D721Med (cell line): ENCODE measurements at places on chromosomes 11 and 22.
A peak's percentile ranks its signal among the peaks of the same experiment; 100 is the strongest.

DNA sequence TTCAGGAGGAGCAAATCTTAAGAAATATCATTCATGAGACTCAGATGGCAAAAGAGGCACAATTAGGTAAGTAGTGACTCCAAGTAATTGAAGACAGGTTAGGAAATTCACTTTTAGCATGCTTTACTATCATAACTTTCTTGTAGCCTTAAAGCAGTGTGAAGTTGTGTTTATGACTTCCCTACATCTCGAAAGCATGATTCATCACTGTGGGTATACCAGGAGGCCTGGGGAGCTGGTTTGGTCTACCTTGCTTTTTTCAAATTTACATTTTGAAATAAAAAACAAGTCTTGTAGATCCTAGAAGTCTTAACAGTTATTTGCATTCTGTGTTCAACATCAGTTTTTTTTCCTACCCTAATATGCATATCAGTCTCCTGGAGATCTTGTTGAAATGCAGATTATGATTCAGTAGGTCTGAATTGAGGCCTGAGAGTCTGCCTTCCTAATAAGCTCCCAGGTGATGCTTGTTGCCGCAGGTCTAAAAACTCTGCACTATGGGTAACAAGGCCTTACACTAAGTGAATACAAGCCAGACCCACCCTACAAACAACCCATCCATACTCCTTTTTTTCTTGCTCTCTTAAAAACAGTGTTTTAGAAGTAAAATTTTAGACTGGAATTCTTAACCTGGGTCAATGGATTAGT, 41.4 kb downstream of the TTC17 start:
- DNase-seq, result no peak

DNA sequence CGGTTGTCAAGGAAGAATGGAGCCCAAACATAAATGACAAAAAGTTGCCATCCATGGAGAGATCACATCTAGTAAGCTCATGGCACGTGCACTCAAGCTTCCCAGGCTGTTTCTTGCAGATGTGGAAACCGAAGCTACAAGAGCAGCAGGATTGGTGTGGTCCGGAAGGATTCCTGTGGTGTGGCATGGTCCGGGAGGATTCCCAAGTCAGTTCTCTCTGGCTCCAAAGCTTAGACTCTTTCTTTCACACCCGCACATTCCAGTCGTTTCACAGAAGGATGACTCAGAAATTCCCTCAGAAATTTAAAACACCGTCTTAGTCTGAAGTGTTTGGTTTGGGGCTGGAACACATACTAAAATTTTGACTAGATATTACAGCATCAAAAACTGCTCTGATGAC, 78.0 kb upstream of the DRD2 start:
- no peak for DNase-seq

DNA sequence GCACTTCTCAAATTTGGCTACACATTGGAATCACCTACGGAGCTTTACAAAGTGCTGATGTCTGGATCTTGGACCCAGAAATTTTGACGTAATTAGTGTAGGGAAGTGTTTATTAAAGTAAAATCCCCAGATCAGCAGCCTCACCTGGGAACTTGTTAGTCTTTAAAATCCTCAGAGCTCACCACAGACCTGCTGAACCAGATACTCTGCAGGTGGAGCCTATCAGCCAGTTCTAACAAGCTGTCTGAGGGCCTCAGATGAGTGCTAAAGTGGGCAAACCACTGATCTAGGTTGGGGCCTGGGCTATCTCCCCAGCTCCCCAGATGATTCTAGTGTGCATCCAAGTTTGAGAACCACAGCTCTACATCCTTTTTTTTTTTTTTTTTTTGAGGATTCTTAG, 436.0 kb downstream of the ETS1 start:
- no peak for DNase-seq

GRCh38 chr11:118694771-118695170, 15.3 kb upstream of the TREH start:
- no peak for DNase-seq

- no peak for DNase-seq
Observed at GRCh38 chr11:88623531-88623930, 286.0 kb upstream of the CTSC start.

- DNase-seq, result no peak
Observed at GRCh38 chr22:36017651-36018091, 11.0 kb downstream of the RBFOX2 start.

GRCh38 chr22:30731658-30732057, 37.0 kb downstream of the OSBP2 start:
- DNase-seq, result no peak

DNA sequence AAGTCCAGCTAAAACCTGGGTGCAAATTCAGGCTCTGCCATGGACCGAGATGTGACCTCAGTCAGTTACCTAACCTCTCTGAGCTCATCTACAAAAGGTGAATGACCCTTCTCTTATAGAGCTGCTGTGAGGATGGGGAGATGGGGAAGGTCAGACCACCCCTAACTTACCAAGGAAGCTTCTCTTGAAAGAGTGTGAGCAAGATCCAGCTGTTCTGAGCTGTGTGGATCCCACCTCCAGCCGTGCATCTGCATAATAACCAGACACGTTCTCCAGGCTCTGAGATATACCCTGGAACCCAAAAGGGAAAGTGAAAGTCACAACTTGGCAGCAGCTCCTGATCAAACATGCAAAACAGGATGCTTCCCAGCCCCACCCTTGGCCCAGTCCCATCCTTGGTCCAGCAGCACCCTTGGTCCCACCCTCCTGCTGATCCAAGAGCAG, at the start of gene APOL3:
Gene APOL3 (minus strand): TSS at position 257 of the 444 bp plus-strand sequence. CDS start 11,700 bp downstream, outside the sequence.
- no peak for DNase-seq

- no peak for DNase-seq
Observed at GRCh38 chr22:48104102-48104738, 1341.8 kb downstream of the TBC1D22A start.

DNA sequence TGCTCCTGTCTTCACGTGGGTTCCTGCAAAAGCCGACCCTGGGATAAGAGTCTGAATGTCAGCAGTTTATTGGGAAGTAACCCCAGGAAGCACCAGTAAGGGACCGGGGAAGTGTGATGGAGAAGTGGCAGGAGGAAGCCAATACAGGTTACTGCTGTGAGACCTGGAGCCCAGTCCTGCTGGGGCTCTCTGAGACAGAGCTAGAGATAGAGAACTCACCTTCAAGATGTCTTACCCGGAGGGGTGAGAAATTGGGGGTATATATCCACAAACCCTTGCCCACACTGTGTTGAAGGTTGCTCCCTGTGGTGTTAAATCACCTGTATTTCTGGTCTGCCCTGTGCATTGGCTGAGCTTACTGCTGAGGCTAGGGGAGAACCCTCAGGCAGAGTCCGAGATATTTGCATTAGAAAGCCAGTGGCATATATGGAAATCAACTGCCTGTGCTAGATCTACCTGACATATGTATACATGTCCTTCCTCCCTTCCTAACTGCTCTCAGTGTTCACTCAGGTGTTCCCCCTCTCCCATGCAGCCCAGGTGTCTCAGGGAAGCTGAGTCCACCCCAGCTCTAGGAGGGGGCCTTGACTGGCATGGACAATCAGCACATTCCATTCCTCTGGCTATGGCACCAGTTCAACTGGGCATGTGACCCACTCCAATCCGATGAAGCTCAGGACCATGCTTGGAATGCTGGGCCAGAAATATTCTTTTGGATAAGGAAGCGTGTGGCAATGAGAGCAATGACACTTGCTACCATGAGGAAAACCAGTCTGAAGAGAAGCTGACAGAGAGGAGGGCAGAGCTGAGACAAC, 6.8 kb upstream of the MICAL2 start:
- no peak for DNase-seq

DNA sequence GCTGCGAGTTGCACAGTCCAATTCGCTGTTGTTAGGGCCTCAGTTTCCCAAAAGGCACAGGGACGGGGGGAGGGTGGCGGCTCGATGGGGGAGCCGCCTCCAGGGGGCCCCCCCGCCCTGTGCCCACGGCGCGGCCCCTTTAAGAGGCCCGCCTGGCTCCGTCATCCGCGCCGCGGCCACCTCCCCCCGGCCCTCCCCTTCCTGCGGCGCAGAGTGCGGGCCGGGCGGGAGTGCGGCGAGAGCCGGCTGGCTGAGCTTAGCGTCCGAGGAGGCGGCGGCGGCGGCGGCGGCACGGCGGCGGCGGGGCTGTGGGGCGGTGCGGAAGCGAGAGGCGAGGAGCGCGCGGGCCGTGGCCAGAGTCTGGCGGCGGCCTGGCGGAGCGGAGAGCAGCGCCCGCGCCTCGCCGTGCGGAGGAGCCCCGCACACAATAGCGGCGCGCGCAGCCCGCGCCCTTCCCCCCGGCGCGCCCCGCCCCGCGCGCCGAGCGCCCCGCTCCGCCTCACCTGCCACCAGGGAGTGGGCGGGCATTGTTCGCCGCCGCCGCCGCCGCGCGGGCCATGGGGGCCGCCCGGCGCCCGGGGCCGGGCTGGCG, at the start of gene BCR:
Gene BCR (plus strand): TSS at position 209 of the 592 bp plus-strand sequence. CDS start 452 bp downstream, outside the sequence.
- peak; percentile 90 for DNase-seq

DNA sequence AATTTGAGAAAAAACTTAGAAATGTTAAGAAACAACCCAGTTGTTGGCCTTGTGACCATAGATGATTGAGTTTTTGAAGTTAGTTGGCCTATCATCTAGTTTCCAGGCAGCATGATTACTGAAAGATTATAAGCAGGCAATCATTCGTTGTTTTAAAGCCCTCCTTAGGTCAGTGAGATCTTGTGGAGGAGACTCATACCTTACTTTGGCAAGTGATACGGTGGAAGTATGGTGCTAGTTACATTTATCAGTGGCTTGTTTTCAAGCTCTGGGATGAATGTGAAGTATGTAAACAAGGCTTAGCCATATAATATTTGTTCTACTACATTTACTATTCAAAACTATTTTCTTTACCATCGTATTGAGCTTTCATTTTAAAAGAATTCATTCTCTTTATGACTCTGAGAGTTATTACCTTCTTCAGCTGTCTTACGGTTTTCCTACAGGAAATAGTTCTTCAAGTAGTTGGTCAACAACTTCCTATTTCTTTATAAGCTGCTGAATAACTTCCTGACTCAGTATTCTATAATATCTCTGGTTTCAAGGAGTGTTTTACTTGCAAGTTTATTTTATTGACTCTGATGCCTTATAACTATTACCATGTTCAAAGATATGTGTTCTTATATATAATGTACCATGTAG, 7.3 kb downstream of the YAP1 start:
- no peak for DNase-seq

DNA sequence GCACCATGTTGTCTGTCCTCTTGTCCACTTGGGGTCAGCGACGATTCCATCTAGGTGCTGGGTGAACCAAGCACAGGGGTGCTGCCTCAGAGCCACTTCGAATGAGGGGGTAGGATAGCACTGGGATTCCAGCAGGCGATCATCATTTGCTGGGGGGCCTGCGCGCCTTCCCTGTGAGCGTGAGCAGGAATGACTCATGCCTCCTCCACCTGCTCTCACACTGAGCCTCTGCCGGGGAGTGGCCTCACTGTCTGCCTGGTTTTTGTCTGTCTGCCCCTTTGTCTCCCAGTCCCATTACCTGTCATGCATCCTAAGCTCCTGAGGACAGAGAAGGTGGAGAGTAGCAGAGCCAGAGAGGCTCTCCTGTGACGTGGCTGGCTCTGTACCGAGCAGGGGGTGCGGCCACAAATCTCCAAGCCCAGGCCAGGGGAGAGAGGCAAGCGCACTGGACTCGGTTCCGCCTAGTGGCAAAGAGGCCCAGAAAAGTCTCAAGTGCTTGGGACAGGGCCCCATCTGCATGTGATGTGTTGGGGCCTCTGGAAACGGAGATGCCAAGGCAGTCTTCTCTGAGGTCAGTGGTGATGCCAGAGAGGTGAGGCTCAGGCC, 30.8 kb downstream of the RSPH14 start:
- DNase-seq, result no peak

DNA sequence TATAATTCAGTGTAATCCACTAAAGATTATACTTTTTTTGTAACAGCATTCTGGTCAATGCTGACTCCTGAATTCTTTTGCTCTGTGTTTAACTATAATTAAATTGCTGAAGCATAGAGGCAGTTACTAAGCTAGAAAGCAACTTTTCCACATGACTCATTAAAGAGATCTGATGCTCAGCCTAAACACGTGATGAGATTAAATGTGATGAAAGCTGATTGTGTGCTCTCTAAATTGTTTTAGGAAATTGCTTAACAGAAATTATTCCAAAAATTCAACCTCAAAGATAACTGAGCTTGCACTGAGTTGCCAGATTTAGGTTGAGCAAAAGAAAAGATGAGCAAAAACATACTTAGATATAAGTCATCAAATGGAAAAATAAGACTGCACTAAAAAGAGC, 1033.6 kb downstream of the FAM181B start:
- no peak for DNase-seq

- no peak for DNase-seq
Observed at GRCh38 chr11:65915101-65915820, 3.6 kb downstream of the C11orf68 start.

- DNase-seq, result no peak
Observed at GRCh38 chr11:57483562-57483918, 23.2 kb downstream of the RTN4RL2 start.

DNA sequence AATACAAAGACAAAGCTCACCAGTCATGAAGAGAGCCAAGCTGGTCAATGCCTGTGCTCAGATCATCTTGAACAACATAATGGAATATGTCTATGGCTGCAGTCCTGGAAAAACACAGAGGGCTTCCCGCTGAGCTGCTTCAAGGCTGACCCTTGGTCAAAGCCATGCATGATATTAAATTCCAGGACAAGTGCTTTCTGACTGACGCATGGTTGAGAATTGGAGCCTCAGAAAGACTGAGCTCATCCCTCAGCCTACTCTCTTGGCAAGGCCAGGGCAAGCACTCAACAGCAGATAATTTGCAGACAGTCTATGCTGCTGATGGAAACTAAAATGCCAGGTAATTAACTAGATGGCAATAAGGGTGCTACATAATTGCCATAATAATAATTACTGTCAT, 89.2 kb downstream of the GALNT18 start:
- no peak for DNase-seq

DNA sequence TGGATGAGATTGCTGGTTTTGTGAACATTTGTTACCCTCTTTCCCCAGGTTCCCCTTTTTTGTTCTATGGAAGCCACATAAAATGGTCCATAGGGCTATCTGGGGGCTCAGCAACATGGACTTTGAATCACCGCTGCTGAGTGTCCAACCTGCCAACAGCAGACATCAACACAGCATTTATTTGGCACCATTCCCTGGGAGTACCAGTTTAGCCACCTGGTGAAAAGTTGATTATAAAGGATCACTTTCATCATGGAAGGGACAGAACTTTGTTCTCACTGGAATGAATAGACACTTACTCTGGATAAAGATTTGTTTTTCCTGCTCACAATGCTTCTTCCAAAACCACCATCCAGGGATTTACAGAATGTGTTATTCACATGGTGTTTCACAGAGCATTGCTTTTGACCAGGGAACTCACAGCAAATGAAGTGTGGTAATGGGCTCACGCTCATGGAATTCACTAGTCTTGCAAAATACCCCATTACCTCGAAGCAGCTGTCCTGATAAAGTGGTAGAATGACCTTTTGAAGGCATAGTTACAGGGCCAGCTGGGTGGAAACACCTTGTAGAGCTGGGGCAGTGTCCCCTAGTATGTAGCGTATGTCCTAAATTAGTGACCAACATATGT, 43.9 kb downstream of the ADM start:
- DNase-seq, result no peak

GRCh38 chr22:50625131-50625567, 2.8 kb downstream of the ARSA start:
- no peak for DNase-seq

- DNase-seq, result no peak
Observed at GRCh38 chr22:49628391-49629260, 199.0 kb downstream of the BRD1 start.
